AG04449 (cell line): ENCODE measurements at places on chromosomes 2 and 18.

GRCh38 chr2:189552991-189553404, 27.6 kb downstream of the SLC40A1 start:
- DNase-seq = no peak

GRCh38 chr2:236663287-236664101, 93.9 kb downstream of the ACKR3 start:
- no peak for DNase-seq

- peak; percentile 90 for DNase-seq
Measured at GRCh38 chr2:191612496-191612895, 65.4 kb upstream of the NABP1 start.

GRCh38 chr18:35671966-35672603, 90.5 kb downstream of the GALNT1 start:
- DNase-seq = no peak

DNA sequence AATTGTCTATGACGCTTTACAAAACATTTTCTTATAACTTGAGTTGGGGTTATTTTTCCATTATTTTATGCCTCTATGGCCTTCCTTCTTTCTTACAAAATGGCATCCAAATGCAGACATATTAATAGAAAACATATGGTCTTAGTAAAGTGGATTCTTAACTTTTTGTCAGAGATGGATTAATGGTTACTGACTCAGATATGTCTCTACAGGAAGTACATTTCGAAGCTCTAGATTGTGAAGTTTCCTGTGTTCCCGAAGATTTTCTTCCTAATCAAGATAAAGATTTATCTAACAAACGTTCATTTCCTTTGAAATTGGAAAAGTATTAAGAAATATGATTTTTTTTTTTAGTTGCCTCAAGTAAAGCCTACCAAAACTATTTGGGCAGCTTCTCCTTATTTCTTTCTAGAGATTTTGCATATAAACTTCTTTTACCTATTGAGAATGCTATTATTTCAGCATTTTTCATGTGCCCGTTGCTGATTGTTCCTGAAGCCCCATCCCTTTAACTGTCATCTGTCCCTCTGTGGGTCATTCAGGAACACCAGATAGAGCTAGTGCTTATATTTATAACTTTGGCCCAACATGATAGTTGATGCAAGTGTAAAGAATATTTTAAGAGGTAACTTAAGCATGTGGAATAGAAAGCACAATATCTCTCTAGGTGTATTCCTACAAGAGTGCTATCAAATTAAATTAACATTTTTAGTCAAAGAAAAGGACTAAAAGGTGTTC, 498.0 kb downstream of the CCDC85A start:
- no peak for DNase-seq
